ENCODE measurements at places on chromosomes 3 and 15. TPM values are rescaled to one million over a fixed set of nuclear protein-coding genes. Genes with fewer than 3 reads are reported as not detected.
A peak's percentile ranks its signal among the peaks of the same experiment; 100 is the strongest.

The ACSBG1 gene
- 0.01 TPM for polyA plus RNA-seq

DNA sequence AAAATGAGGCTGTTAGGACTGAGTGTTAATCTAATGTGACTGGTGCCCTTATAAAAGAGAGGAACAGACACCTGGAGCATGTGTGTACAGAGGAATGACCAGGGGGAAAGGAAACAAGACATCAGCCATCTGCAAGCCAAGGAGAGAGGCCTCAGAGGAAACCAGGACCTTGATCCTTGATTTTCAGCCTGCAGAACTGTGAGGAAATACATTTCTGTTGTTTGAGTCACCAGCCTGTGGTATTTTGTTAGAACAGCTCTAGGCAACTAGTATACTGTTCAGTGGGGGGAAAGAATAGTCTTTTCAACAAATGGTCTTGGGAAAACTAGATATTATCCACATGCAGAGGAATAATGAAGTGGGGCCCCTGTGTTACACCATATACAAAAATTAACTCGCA, 80.6 kb downstream of the CCR1 start:
- DNase-seq, result peak; percentile 78

- no peak for DNase-seq
These were observed 9.4 kb downstream of the TP53BP1 start for GRCh38 chr15:43483297-43484128.

DNA sequence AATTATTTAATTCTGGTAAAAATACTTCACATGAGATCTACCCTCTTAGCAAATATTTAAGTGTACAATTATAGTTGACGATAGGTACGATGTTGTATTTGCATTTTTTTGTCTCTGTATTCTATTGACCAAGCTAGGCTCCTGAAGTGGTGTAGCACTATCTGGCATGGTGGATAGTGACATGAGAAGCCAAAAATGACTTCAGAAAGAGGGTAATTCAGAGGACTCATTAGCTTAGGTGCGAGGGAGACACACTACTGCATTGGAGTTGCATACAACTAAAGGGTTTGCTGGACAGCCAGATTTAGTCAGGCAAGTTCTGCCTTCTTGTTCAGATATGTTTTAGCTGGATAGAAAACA, 50.6 kb downstream of the KBTBD8 start:
- DNase-seq, result no peak

All from BJ (cell line).